ENCODE measurements at places on chromosomes 16 and 17.

DNA sequence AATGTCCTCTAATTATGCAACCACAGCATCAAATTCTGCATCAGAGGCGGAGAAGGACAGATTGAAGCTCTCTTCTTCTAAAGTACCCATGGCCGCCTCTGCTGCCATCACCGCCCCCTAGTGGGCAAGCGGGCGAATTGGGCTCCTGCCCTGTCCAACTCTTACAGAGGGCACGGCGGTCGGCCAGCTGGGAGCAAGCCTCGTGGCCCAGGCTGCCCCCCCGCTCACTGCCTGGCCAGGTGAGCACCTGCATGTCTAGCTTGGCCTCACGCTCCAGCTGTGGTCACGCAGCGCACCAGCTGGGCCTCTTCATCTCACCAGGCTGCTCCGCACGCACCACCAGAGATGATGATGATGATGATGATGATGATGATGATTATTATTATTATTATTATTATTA, 146.1 kb upstream of the TOM1L1 start:
- DNase-seq, result no peak

DNA sequence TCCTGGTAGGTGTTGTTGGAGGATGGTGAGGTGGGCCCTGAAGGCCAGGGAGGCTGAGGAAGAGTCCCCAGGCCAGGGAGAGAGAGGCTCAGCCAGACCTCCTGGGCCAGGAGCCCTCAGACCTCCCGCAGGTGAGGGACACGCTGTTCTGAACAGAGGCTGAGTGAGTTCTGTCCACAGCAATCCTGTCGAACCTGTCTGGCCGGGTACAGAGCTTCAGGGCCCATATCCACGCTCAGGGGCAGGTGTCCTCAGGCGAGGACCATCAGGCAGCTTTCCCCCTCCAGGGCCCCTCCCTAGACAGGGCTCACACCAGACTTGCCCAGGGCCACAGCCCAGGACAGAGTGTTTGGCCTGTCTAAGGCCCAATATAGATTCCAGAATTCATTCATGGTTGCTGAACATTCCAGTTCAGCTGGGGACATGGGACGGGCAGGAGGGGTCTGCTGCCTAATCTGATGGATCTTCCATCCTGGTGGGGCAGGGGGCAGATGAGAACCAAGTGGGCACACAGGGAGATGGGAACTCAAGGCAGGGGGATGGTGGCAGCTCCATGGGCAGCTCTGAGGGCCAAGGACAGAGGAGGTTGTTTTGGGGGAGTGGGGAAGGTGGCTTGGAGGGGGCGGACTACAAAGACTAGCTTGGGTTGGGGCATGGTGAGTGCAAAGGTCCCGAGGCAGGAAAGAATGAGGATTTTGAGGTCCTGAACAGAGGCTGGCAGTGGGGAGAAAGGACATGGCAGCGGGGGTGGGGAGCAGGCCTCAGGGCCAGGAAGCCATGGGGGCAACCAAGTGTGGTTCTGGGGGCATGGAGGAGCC, 23.4 kb upstream of the MPRIP start:
- no peak for DNase-seq

GRCh38 chr16:76676356-76676755, 399.2 kb downstream of the CNTNAP4 start:
- DNase-seq, result no peak

DNA sequence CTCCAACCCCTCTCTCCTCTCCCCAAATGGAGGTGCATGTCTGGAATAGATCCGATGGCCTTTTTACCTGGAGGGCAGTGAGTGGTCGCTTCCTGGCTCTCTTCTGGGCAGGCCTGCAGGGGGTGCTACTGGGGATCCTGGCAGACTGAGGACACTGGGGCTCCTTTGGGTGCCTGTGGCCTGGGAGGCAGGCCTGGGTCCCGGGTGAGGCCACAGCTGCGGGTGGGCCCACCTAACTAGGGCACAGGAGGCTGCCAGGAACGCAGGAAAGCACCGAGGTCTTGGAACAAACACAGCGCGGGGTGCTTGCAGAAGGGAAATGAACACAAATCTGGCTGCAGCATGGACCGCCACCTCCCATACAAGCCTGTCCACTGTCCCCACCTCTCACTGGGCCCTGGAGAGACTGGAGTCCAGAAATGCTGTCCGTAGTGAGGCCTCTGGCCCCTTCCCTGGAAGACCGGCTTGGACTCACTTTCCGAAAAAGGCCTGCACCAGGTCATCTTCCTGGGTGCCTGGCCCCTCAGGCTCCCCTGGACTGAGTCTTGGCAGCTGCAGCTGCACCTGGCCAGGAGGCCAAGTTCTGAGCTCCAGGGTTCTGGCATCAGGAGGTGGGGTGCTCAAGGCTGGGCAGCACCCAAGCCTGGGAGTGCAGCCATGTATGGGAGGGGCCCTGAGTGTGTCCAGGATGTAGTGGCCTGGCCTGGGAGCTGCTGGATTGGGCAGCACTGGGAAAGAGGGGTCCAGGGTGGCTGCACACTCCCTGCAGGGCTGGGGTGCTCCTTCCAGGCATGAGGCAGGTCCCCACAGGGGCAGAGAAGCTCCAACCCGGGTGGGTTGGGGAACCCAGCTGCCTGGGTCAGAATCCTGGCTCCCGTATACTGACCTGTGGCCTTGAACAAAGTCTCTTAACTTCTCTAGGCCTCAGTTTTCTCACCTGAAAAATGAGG, 195.1 kb downstream of the IRF8 start:
- no peak for DNase-seq

- no peak for DNase-seq
Observed at GRCh38 chr17:79835953-79836509, 3.2 kb downstream of the CBX4 start.

DNA sequence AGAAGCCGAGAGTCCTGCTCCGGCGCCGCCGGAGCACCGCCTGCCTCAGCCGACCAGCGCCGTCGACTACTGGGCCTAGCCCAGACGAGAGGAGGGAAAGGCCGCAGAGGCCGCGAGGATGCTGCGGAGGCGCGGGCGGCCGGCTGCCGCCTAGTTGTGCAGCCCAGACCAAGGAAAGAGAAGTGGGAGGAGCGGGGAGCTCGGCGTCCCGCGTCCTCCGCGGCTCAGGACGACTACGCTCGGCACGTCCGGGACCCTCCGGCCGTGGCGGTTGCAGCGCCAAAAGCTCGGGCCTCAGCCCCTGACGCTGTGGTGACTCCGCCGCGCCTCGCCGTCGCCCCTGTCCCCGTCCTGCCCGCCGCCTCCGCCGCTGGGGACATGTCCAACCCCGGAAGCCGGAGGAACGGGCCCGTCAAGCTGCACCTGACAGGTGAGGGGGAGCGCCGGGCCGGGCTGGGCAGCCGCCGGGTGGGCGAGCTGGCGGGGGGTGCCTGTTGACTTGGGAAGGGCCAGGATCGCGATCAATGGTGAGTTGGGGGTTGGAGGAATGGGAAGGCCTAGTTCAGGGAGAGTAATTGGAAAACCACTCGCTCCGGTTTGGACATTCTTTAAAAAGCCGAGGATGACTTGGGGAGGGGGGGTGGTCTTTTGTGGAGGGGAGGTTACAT, 37.7 kb downstream of the RNF135 start:
- peak; percentile 68 for DNase-seq

DNA sequence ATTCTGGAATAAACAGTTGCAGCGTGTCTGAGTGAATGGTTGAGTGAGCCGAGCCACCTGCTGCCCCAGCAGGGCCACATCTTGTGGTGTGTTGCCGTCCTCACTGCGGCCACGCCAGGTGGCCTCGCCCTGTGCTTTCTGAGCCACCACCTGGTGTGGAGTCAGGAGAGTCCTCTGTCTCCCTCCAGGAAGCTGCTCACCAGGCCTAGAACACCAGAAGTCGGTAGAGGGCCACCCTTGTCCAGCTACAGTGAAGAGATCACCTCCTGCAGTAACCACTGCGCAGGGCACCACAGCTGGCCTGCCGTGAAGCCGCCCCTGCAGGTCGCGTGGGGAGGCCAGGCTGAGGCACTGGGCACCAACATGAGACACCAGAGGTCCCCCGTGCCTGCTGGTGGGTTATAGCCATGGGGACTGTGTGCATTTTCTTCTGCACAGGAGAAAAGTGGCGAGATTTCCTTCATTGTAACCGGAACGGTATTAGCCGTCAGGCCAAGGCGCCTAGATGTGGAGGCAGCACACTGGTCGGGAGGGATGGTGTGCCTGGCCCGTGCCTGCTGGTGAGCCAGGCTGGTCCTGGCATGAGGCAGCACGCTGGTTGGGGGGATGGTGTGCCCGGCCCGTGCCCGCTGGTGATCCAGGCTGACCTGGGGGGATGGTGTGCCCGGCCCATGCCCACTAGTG, 28.9 kb upstream of the FOXK2 start:
- DNase-seq, result no peak

DNA sequence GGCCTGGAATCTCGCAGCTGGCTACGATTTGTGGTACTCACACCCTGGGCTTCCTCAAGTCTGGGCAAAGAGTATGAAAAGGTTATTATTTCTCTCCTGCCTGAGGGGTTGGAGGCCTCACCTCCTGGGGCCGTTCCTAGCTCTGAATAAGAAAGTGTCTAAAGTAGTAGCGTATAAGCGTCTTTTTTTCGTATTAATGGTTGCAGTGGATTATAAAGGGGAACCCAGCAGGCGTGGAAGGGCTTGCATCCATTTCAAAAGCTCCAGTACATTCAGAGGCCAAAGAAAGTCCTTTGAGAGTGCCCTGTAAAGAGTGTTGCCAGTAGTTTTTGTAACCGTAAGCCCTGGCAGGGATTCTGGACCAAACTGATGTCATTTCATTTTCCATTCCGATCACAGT, 72.2 kb upstream of the MPHOSPH6 start:
- DNase-seq, result peak; percentile 4

DNA sequence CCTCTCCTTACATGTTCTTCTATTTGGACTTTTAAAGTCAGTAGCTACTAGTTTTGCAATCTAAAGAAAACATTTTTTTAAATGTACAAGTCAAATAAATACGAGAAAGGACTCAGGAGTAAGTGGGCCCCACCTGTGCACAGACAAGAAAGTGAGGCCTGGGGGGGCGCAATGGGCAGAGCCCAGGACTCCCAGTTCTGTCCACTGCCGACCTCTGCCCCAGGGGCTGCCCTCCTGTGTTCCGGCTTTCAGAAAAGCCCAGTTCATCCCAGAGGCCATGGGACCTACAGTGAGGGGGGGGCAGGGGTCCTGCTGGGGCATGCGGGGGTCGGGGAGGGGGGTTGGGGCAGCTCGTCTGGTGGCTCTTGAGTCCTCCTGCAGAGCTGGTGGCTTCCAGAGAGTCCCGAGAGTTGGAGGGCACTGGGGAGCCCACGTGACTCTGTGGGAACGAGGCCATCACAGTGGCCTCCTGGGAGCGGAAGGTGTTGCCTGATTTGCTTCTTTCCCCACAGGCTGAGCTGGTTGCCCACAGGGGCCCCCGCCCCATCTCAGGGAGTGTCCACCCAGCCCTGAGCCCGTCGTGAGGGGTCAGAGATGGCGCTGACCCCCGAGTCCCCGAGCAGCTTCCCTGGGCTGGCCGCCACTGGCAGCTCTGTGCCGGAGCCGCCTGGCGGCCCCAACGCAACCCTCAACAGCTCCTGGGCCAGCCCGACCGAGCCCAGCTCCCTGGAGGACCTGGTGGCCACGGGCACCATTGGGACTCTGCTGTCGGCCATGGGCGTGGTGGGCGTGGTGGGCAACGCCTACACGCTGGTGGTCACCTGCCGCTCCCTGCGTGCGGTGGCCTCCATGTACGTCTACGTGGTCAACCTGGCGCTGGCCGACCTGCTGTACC, 2.4 kb downstream of the UTS2R start:
- no peak for DNase-seq

GRCh38 chr16:30731411-30731810, 16.8 kb upstream of the PHKG2 start:
- no peak for DNase-seq

- no peak for DNase-seq
Observed at GRCh38 chr17:81167638-81168037, 1.6 kb upstream of the AATK start.

DNA sequence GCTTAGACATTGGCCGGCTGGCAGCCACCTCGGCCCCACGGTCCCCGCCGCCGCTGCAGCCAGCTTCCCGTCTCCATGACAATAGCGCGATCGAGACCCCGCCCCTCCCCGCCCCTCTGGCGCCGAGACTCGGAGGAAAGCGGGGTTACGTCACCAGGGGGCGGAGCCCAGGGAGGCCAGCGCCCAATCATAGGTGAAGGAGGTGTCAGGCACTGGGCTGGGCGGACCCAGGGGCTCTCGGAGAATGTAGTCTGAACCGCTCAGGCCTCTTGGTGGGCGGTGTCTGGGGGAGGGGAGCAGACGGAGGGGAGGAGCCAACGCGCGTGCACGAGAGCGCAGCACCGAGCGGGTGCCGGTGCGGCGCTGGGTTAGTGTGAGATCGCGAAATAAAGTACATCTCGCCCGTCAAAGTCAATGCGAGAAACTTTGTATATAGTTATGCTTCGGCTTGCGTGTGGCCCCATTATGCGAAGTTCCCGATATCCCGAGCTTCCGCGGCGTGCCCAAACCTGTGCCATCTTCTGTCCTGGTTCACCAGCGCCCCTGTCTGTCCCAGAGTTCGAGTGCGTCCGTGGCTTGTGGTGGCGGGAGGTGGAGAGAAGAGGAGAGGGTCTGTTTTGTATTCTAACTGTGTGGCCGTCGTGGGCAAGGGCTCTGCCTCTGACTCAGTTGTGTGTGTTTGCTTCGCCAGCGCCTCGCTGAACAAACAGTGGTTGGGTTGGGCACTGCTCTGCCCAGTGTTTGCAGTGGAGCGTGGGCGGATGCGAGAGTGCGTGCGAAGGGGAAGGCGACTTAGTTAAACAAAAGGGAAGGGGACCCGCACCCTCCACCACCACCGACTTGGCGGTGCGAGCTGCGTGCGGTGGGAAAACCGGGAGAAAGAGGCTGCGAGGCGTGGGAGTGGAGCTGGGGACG, 1.3 kb upstream of the IRX5 start:
- DNase-seq, result peak; percentile 99

- DNase-seq, result no peak
Observed at GRCh38 chr17:44389281-44389680, at the start of gene ITGA2B. ITGA2B (minus strand) TSS chr17:44389649; CDS start chr17:44389473, 176 bp downstream.

DNA sequence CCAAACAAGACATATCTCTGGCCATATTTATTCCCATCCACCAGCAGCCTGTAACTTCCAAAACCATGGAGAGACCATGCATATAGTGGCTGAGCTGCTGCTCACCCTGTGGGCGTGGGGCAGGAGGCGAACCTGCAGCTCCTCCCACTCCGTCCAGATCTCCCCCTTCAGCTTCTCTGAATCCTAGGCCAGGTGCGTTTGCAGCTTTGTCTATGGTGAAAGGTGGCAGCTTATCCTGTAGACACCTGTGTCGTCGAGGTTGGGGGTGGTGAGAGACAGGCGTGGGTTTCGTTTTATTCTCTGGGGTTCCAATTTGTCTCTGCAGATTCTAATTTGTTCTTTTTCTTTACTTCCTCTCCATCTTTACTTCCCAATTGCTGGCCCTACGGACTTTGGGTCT, 9.7 kb upstream of the ANKS4B start:
- no peak for DNase-seq

GRCh38 chr17:6047966-6048365, 22.2 kb upstream of the WSCD1 start:
- DNase-seq, result no peak
